Stomach (tissue), 19 donors: ENCODE measurements at places on chromosomes 5 and 9. TPM values are rescaled to one million over a fixed set of nuclear protein-coding genes. Genes with fewer than 3 reads are reported as not detected.

The ZNF483 gene
- 1.8 TPM for total RNA-seq

The PCDHA1 gene
- total RNA-seq, result not detected

The LECT2 gene
- total RNA-seq, result not detected

The ADRB2 gene
- 4.2 TPM for total RNA-seq

The NSG2 gene
- 4.8 TPM for total RNA-seq

The MCIDAS gene
- not detected for total RNA-seq

The PKD2L2 gene
- not detected for total RNA-seq

The PHF24 gene
- 0.92 TPM for total RNA-seq

The ANKRD18A gene
- 5.8 TPM for total RNA-seq

The OSTF1 gene
- total RNA-seq, result 79.4 TPM

The HSPB3 gene
- total RNA-seq, result not detected

DNA sequence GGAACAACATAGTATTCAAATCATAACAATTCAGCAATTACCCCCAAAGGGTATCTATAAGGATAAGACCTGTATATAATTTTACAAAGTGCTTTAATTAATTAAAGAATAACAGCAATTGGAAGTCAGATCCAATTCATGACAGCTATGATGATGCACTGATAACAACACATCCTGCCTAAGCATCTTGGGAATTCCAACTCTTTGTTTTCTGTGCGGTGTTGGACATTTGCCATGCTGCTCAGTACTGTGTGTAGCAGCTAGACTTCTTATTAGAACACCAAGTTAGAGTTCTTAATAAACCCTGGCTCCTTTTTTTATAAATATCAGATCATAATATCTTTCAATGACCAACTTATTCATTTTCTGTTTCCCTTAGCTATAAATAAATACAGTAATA lies 209.0 kb downstream of the SEC61B start:
- DNase-seq, result peak; percentile 53

DNA sequence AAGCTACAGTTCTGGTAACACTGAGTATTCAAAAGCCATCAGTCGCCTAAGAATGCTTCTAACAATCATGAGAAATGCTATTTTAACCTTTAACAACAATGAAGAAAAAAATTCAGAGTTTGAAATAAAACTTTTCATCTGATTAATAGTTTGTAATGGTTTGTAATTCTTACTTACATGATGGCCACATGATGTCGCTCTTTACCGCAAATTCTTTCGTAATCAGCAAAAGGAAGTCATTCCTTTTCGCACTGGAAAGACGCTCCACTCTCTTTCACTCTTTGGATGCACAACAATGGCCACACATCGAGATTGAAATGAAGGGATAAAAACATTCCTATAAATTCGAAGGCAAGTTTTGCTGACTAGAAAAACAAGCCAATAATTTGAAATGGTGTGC lies at the start of gene PCDHA7:
PCDHA7 (plus strand) TSS at position 277 of the 400 bp plus-strand sequence; CDS start at position 392, 115 bp downstream.
- peak; percentile 28 for DNase-seq

GRCh38 chr9:81594415-81594814 lies 94.9 kb downstream of the TLE1 start:
- no peak for DNase-seq

DNA sequence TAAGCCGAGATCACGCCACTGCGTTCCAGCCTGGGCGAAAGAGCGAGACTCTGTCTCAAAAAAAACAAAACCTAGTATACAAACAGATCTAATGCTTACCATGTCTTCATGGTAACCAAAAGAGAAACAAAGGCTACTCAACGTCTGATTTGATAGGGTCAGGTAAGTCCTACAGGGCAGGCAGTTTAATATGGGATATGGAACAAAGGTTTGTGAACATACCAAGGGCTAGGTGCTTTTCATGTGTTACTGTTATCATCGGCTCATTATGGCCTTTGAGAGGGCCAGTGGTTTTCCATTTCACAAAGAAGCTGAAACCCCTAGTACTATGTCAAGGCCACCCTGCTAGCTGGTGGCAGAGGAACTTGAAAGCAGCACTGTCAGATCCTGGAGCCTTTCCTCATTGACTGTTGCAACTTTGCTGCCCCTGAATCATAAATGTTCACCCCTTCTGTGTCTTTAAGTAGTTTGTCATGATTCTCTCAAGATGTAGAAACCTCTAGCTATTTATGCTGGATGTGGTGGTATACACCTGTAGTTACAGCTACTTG lies 5.1 kb downstream of the IQGAP2 start:
- DNase-seq, result no peak

DNA sequence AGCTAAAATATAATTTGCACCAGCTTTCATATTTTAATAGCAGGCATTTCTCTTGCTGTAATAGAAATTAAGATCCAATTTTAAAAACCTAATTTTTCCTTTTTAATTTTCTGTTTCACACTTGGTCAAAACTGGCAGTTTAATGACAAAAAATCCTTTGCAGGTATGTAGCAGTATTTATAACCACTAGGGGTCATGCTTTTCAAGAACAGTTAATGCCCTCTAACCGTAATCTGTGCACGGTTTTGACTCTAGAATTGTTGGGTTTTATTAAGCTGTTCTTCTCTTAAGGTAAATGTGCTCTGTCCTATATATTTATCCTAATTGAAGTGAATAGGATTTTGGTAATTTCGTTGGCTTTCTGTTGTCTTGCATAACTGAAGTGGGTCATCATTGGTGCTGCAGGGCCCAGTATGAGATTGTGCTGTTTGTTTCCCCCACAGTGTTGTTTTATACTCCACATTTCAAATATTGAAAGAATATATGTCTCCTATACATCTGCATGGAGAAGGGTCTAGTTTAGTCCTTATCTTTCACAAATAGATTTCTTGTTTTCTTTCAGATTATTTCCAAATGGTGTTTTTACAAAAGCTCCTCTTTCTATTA lies 107.4 kb downstream of the SCAMP1 start:
- DNase-seq, result peak; percentile 52

DNA sequence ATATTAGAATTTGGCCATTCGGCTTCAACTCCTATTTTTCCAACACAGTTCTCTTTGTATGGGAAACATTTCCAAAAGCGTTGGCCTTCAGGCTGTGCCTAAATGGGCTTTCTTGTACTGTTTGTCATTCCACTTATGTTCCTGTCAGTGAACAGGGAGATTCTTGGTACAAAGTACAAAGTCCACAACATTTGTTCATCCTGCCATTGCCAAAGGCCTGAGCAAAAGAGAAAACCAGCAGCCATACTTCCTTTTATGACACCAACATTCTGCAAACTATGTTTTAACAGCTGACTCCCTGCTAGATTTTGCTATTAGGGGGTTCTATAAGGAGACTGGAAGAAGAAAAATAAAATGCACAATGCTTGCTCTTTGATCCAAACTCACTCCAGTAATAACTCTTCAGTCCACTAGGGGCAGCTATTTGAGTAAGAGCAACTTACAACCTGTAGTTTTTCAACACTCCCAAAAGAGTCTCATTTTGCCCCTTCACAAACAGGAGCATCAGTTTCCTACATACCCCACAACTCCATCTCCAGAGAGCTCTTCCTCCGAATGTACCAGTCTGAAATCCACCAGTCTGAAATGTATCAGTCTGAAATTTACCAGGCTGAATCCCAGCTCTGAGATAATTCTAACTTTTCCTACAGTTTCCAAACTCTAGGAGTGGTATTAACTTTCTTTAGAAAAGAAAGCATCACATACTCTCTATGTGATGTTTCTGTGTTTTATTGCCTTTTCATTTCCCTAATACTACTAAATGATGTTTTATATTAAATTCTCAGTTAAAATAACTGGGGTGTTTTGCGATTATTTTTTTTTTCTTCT lies 693.8 kb downstream of the DNAH5 start:
- no peak for DNase-seq

DNA sequence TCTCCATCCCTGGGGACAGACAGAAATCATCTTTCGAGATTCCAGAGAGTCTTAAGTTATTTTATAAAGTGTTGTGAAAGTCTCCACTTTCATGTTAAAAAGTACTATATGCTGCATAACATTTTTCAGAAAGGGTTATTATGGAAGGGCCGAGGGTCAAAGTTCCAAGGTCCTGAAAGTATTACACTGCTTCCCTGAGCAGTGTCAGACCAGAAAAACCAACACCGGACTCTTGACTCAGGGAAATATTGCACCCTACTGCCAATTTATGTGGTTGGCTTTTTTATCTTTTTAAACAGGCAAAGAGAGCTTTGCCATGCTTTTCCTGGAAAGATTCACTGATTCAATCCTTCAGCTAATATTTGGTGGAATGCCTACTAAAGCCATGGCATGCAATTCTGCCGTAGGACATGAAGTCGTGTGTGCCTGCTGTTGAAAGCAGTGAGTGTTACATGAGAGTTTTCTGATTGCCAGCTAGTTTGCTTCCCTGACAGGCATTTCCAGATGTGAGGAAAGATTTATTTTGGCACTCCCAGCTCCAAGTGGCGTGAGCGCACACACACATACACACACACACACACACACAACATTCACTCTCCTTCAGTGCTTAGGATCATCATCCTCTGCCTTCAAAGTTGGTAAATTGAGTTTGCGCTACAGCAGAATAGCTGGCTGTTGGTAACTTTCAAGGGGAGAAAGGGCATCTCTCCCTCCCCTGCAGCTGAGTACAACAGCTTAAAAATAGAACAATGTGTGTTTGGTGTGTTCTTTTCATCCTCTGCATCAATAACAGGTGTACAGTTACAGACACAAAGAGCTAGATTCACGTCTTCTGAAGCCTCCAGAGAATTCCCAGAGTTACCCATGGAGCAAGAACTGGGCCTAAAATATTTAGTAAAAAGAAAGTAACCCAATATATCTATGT lies 45.6 kb downstream of the SLC1A3 start:
- no peak for DNase-seq

GRCh38 chr5:124669956-124670721 lies 76.3 kb downstream of the ZNF608 start:
- no peak for DNase-seq

DNA sequence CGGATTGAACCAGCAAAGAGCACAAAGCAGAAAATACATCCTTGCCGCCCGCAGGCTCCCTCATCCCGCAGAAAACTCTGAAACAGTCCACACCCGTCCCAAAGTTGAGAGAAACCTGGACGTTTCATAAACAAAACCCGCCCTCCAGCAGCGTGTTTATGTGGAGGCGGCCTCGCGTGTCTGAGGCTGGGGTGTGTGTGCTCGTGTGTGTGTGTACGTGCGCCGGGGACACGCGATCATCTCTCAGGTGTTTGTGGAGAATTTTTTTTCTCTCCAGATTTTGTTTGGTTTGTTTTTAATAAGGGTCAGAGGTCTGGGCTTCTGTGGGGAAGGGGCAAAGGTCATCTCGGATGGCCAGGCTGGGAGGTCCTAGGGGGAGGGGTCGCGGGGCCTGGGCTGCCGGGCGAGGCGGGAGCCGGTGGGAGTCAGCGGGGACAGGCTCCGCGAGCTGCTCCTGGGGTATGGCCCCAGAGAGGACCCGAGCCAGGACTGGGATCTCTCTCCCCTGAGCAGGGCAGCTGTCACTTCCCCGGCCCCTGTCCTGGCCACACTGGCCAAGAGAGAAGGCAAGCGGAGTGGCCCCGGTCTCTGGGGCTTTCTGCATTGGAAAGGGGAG lies 206.4 kb downstream of the C9orf50 start:
- DNase-seq, result no peak

- no peak for DNase-seq
These were observed 46.8 kb downstream of the ITGA2 start for GRCh38 chr5:53035868-53036381.

DNA sequence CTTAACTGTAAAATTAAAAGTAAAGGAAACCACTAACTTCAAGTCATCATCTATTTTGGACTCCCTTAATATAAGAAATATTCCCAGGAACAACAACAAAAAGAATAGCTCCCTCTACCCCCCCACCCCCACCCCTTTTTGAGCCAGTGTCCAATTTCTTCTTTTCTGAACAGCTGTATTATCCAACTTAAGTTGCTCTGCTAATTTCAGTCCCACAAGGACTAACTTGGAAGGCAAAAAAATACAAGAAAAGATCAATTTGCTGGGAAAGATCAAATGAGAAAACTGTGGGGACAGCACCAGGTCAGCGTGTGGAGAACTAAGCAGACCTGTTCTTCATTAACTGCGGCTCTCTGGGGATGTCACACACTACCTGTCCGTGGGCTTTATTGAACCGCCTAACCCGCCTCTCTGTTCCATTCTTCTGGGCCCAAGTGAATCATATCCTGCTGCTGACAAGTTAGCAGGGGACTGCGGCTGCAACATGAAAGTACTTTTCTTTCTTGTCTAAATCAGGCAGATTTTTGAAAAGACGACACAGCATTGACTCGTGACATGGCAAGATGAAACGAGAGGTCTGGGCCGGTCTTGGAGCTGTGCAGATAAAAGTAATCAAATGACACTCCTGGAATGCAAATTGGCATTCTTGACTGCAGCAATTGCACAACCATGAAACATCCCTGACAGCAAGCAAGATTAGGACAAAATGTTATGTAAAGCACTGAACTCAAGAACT lies 2.7 kb downstream of the BNC2 start:
- DNase-seq, result peak; percentile 48

- no peak for DNase-seq
These were observed 964.3 kb upstream of the NUDT12 start for GRCh38 chr5:104526866-104527265.

- DNase-seq, result no peak
These were observed 22.2 kb downstream of the CACNA1B start for GRCh38 chr9:137899551-137900360.

DNA sequence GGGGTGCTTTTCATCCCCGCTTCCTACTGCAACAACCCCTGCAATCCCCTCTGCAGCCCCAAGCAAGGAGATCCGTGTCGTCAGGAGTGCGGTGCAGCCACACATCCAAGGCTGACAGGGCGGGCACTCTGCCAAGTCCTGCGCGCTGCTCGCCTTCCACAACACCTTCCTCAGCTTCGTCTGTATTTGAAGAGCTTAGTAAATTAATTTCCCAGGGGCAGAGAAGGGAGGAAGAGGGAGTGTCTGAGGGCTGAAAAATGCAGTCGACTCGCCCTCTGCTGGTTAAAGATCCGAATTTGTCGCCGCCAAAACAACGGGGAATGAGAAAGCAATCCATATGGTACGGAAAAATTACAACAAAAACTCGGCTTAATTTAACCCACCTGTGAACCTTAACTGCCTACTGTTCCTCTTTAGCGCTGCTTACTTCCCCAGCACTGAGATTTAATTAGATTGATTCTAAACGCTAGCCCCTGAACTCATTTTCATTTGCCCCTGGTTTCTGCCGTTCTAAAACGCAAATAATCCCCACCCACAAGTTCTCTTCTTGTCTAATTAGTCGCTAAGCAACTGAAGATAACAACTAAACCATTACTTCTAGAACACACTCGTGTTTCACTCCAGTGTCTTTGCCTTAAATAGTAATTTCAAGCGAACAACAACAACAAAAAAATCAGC lies 10.9 kb upstream of the PCDHB1 start:
- no peak for DNase-seq

GRCh38 chr5:75234251-75234650 lies 2.4 kb downstream of the ANKRD31 start:
- DNase-seq, result no peak

GRCh38 chr9:17083258-17083657 lies 51.6 kb upstream of the CNTLN start:
- no peak for DNase-seq

DNA sequence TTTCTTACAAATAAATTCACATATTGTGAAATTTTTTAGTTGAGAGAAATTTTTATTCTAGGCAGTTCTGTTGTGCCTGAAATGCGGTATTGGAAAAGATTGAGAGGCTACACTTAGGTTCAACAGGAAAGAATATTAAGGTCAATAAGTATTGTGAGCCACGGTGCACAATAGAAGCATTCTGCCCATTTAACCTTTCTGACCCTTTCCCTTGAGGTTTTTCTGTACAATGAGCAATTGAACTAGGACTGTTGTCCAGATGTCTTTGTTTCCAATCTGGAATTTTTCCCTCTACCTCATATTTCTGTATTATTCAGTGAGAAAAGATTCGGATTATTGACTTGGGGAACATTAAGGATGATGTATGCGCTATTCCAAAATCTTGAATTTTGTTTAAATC lies 205.2 kb downstream of the NR3C1 start:
- DNase-seq, result no peak

GRCh38 chr5:59291941-59292340 lies 601.6 kb downstream of the PDE4D start:
- no peak for DNase-seq
